Right renal pelvis (tissue), 4 donors: ENCODE measurements at places on chromosomes 2 and 18. TPM values are rescaled to one million over a fixed set of nuclear protein-coding genes. Genes with fewer than 3 reads are reported as not detected.

The GRP gene
- polyA plus RNA-seq: 2.4 TPM

The HAAO gene
- polyA plus RNA-seq: 38.0 TPM

The SNX17 gene
- polyA plus RNA-seq: 102 TPM

The LIMS4 gene
- polyA plus RNA-seq: 1.1 TPM

The SPDYA gene
- polyA plus RNA-seq: 1.7 TPM

The SAG gene
- 0.09 TPM for polyA plus RNA-seq

The MTCL1 gene
- 21.8 TPM for polyA plus RNA-seq

The NYAP2 gene
- not detected for polyA plus RNA-seq

The CD8B2 gene
- 0.11 TPM for polyA plus RNA-seq

The TUBA3E gene
- polyA plus RNA-seq: 0.04 TPM

The HOXD13 gene
- 0.22 TPM for polyA plus RNA-seq

The DSG1 gene
- polyA plus RNA-seq: 0.11 TPM

The IL36RN gene
- polyA plus RNA-seq: not detected

The FOXI3 gene
- polyA plus RNA-seq: 0.08 TPM

The ZBTB14 gene
- polyA plus RNA-seq: 25.8 TPM

The TSGA10 gene
- 16.7 TPM for polyA plus RNA-seq

The TRIM54 gene
- polyA plus RNA-seq: 3.5 TPM

The VWA3B gene
- polyA plus RNA-seq: 0.41 TPM

The TUBA4B gene
- polyA plus RNA-seq: 0.97 TPM
